Left renal pelvis (tissue), 4 donors: ENCODE measurements at places on chromosomes 6 and 20.

GRCh38 chr6:119161438-119161837, 83.0 kb upstream of the FAM184A start:
- DNase-seq = peak; percentile 14

DNA sequence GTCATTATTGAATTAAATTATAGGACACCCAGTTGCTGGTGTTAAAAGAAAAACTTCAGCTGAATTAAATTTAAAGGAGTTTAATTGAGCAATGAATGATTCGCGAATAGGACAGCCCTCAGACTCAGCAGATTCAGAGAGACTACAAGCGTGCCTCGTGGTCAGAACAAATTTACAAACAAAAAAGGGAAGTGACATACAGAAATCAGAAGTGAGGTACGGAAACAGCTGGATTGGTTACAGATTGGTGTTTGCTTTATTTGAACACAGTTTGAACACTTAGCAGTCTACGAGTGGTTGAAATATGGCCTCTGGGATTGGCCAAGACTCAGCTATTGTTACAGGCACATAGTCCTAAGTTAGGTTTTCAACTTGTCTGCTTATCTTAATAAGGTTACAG, 25.8 kb upstream of the TNFRSF21 start:
- no peak for DNase-seq

GRCh38 chr20:63132715-63133471, 83.0 kb downstream of the YTHDF1 start:
- no peak for DNase-seq

GRCh38 chr6:102197211-102197610, 803.7 kb downstream of the GRIK2 start:
- DNase-seq = no peak

- DNase-seq = no peak
Measured at GRCh38 chr6:17656644-17657043, 50.1 kb downstream of the NUP153 start.

DNA sequence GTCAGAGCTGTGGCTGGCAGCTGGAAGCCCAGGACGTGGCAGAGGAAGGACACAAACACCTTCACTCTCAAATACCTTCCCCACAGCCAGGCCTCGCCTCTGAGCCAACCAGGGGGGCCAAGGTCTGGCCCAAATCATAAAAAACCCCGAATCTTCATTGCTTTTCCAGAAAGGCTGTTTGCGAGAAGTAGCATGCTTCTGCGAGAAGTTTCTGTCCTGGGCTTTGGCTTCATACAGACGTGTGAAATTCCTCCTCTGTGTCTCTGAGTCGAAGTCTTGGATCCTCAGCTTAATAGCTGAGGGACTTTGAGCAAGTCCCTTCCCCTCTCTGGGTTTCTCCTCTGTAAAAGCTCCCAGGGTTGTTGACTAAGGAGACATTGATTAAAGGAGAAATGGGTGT, 63.0 kb downstream of the CHMP4B start:
- DNase-seq = no peak

- no peak for DNase-seq
Measured at GRCh38 chr6:89984926-89985750, 90.9 kb downstream of the GJA10 start.

DNA sequence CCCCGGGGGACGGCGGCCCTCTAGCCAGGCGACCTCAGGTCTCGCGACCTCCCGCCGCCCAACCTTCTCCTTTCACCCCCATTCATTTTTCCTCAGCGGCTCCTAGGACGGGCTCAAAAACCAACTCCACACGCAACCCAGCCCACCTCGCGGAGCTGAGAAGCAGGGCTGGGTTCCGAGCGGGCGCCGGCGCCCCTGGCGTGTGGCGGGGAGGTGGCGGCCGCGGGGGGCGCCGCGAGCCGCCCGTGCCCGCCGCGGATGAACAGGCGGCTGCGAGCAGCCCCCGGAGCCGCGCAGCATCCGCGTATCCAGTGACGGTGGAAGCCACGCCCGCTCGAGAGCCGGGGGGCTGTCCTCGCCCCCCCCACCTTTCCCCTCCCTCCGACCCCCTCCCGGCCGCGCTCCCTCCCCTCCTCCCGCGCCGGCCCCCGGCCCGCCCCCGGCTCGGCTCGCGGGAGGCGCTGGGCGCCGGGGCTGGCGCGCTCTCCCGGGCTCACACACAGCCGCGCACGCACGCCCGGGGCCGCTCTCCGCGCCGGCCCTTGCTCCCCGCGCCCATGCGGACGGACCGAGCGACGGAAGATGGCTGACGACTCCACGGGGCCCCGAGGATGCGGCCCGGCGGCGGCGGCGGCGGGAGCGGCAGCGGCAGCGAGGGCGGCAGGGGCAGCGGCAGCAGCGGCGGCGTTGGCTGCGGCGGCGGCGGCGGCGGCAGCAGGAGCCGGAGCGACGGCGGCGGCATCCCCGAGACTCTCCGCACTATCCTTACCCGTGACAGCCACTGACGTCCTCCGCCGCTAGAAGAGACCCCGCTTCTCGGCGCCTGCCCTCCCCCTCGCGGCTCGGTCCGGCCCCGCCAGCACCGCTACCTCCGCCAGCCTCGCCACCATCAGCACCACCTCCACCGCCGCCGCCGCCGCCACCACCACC, at the start of gene SOBP:
TSS of gene SOBP (plus strand) at position 482 of the 930 bp plus-strand sequence. CDS start 500 bp downstream, outside the sequence.
- DNase-seq = no peak

DNA sequence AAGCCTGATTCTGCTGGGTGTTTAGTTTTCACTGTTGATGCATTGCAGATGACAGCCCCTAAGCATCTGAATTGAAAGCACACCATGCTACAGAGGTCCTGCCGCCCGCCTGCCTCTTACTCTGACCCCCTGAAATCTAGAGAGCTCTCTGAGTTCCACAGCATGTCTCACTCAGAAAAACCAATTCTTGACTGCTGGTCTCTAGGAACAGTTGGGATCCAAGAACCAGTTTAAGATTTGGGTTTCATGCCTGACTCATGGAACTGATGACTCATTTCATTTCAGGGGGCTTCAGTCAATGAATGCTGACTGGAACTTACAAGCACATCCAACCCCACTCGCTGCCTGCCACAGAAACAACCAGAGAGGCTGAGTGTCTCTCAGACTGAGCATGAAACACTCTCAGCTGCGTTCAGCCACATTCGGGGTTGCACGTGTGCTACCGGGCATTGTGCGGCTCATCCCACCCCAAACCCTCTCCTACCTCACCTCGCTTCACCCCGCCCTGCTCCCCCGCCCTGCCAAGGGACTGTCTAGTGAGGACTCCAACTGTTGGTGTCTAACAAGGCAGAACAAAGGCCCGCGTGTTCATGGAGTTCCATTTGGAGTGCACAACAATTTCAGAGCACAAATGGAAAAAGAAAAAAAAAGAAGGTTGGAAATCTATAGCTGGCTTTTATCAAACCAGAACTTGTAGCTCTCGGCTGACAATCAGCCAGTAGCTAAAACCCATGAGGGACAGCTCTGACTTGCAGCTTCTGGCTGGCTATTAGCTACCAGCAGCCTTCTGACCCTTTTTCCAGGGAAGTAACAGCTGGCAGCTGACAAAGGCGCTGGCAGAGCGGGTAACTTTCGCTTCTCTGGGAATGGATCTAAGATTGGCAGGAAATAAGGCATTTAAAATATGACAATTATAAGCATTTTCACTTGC, 20.0 kb upstream of the TRAF3IP2 start:
- DNase-seq = no peak

DNA sequence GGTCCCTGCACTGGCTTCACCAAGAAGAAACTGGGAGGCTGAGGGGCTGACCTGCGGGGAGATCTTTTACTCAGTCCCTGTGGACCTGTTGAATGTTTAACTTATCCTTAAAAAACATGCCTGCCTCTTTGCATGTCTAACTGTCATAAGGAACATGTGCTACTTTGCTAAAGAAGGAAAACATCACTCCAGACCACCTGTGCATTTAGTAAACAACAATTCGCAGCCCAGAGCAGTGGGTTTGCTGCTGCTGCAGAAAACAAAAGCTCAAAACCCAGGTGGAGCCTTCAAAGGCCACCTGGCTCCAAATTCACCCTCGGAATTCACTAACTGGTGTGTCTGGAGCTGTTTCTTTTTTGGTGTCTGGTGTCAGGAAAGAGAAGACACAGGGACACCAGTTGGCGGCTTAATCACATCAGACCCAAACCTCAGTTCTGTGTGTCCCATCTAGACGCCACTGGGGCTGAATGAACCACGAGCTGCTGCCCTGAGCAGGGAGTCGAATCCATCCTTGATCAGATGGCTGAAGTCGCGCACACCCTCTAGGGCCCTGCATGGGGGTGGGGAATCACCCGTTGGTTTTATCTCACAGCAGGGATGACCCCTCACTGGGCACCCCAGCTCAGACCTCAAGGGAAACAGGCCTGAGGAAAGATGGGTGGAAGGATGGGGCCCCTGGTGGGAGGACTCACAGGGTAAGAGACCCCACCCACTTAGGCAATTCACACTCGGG, 344.3 kb downstream of the PREX1 start:
- DNase-seq = no peak

DNA sequence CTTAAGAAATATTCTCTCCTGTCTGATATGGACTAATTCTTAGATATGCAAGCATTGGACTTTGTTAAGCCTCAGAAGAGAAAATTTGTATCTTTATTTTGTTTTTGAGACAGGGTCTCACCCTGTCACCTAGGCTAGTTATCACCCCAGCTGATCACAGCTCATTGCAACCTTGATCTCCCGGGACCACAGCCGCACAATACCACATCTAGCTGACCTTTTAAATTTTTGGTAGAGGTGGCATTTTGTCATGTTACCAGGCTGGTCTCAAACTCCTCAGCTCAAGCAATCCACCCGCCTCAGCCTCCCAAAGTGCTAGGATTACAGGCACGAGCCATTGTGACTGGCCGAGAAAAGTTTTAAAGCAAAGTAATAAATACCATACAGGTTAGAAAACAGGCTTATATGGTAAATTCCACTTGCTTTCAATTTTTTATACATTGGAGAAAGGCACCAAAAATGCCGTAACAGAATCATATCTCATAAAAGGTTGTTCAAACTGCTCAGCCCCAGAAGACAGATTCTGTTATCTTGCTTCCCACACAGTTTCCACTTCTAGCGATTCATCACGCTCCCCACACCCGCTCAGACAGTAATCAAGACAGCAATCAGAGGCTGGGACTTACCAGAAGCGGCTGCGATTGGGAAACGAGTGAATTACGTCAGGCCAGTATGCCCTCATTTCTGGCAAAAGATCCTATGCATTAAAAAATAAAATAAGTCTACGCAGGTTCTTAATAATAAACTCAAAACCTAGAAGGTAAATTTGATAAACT, 13.8 kb downstream of the RNASET2 start:
- DNase-seq = no peak

GRCh38 chr6:69988458-69989126, 122.2 kb downstream of the COL19A1 start:
- no peak for DNase-seq

- no peak for DNase-seq
Measured at GRCh38 chr6:22880686-22881433, 311.5 kb downstream of the HDGFL1 start.

DNA sequence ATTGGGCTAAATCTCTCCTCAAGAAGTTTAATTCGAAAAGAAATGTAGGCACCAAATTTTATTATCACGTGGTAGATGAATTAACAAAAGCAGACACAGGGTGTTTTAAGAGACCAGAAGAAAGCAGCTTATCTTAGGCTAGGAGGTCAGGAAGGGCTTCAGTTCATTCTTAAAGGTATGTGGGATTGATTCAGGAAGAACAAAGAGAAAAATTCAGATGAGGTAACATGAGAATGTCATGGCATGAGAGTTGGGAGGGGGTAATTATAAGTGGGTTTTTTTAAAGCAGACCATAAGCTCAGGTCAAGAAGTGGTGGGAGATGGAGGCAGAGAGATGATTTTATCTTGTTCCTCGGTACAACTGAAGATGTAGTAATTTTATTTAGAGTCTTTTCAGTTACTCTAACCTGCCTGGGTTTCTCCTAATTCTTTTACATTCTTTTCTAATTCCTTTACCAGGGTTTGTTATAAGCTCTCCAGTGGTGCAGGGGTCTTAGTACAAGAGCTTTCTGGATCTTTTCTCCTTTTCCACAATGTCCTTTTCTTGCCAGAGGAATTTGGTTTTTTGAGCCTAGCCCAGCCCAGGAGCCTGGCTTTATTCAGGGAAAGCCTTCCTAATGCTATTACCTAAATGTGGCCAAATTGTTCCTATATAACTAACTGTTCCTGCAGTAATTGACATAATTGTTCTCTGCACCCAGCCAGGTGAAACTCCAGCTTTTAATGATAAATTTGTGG, 474.1 kb upstream of the BTBD3 start:
- DNase-seq = no peak

DNA sequence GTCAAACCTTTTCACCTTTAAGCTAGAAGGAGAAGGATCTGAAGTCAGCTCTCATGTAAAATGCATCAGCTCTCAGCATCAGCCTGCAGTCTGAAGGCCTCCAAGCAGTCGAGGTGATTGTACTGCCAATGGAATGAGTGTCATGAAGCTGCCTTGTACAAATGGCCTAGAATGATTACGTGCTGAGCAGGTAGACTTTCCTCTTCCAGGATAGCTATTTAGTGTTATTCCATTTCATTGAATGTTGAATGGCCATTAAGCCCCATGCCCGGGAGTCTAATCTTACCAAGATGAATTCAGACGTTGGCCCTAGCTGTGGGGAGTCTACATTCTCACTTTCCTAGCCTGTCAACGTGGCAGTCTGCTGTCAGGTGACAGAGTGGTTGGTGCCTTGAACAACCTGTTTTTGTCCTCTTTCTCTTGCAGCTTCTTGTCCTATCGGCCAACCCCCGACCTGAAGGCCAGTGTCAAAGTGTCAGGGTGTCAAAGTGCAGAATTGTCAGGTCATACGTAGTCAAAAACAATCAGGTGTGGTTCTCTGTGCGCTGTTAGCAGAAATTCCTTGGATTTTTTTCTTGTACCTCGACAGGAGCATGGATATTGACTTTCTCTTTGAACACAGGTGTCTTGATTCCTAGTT, 95.2 kb upstream of the TIAM2 start:
- no peak for DNase-seq
